ENCODE measurements at places on chromosomes 1 and 21.

GRCh38 chr1:208544794-208545193 lies 300.6 kb upstream of the PLXNA2 start:
- no peak for DNase-seq

DNA sequence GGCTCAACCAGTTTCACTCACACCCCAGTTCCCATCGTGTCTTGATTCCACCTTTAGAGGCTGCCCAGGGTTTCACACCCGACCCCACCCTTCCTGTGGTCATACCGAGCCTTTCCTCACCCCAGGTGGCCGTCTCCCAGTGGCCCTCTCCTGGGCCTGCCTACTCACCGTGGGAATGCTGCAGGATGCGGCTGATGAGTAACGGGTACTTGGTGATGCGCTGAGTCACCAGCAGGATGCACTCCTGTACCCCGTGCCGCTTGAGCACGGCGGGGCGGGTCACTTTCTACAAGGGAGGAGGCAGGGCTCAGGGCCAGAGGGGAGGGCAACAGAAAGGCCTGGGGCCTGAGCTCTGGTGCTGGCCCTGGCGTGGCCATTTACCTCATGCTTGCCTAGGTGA lies 16.4 kb downstream of the ARHGEF2 start:
- DNase-seq: no peak

DNA sequence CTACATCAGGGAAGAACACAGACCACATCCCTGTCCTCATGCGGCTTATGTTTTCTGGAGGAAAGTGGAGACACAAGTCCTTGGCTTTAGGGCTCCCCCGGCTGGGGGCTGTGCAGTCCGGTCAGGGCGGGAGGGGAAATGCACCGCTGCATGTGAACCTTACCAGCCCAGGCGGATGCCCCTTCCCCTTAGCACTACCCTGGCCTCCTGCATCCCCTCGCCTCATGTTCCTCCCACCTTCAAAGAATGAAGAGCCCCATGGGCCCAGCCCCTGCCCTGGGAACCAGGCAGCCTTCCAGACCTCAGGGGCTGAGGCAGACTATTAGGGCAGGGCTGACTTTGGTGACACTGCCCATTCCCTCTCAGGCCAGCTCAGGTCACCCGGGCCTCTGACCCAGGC lies 45.5 kb downstream of the TNNT2 start:
- DNase-seq: no peak

- DNase-seq: no peak
These were observed 18.9 kb upstream of the ZNF683 start for GRCh38 chr1:26391450-26391849.

GRCh38 chr1:227273557-227273956 lies 44.7 kb downstream of the CDC42BPA start:
- DNase-seq: no peak

- no peak for DNase-seq
These were observed 60.3 kb downstream of the SLC45A1 start for GRCh38 chr1:8378178-8378577.

- no peak for DNase-seq
These were observed 386 bp upstream of the TSTD1 start for GRCh38 chr1:161039154-161039545.

GRCh38 chr1:186325239-186325638 lies 49.8 kb downstream of the TPR start:
- no peak for DNase-seq

- no peak for DNase-seq
These were observed 40.8 kb downstream of the RSPH1 start for GRCh38 chr21:42455196-42455595.

Data from stimulated activated CD8-positive, alpha-beta memory T cell treated with anti-CD3 and anti-CD28 coated beads, Interleukin-7, amount 100 ng/mL, for 4 hours (primary cell).